IMR-90 (cell line): ENCODE measurements at places on chromosomes 6 and 20. TPM values are rescaled to one million over a fixed set of nuclear protein-coding genes. Genes with fewer than 3 reads are reported as not detected.

GUCA1A gene
- total RNA-seq: under 0.01 and 0.18 TPM in 2 replicates

CD93 gene
- under 0.01 TPM in 1 of 2 replicates, not detected in the other for total RNA-seq

FNDC11 gene
- total RNA-seq: 0.28 and 0.36 TPM in 2 replicates

MATN4 gene
- not detected in 2 replicates for total RNA-seq

RPL7L1 gene
- total RNA-seq: 112 and 125 TPM in 2 replicates

FAM120B gene
- 20.8 and 28.0 TPM in 2 replicates for total RNA-seq
